ENCODE measurements at places on chromosomes 6 and 20.
A peak's percentile ranks its signal among the peaks of the same experiment; 100 is the strongest.

- DNase-seq: no peak
Observed at GRCh38 chr6:17352302-17352701, 41.1 kb upstream of the CAP2 start.

DNA sequence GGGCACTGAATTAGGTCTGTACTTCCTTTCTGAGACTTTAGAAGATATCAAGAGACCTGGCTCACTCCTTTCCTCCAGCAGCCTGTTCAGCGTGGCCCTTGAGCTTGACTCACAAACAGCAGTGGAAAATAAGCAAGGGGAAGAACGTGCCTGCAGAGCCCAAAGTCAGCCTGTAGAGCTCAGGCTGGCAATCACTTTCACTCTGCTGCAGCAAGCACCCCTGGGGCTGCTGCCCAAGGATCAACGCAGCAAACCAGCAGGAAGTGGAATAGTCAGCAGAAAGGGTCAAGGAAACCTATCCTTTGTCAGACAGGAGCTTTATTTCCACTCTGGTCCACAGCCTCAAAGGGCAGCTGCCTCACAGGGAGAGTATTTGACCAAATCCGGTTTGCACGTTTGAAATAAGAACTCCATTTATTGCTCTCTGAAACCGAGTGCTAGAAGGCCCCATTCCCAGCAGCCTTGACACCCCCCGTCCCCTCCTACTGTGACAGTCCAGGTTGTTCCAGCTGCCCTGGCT is 77.4 kb downstream of the PRDM1 start:
- DNase-seq: no peak

DNA sequence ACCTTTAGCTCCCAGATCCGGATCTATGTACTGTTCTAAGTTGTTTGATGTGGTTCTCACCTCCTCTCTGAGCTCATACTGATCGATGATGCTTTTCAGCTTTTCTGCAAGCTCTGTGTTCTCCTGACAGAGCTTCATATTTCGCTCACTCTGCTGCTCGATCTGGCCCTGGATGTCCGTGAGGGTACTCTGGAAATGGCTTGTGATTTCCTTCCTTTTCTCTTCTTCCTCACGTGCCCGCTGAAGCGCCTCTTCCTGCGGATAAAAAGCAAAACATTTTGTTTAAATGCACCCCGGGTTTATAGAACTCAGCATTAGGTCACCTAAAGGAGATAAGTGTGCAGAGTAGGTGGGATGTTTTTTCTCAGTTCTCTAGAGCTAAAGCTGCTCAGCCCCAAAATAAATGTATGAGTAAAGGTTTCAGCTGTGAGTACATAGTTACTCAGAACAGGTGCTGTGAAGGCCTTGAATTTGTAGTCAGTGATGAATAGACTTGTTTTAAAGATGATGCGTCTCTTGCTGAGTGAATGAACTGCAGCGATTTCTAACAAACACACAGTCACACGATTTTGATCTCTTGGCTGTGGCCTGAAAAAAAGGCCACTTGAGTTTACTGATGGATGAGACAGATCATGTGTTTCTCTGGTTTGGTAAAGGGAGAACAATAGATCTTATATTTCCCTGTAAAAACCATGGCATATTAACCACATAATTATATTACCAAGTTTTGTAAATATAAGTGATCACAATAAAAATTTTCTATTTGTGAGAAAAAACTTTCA is 29.1 kb downstream of the TXLNB start:
- DNase-seq: no peak

DNA sequence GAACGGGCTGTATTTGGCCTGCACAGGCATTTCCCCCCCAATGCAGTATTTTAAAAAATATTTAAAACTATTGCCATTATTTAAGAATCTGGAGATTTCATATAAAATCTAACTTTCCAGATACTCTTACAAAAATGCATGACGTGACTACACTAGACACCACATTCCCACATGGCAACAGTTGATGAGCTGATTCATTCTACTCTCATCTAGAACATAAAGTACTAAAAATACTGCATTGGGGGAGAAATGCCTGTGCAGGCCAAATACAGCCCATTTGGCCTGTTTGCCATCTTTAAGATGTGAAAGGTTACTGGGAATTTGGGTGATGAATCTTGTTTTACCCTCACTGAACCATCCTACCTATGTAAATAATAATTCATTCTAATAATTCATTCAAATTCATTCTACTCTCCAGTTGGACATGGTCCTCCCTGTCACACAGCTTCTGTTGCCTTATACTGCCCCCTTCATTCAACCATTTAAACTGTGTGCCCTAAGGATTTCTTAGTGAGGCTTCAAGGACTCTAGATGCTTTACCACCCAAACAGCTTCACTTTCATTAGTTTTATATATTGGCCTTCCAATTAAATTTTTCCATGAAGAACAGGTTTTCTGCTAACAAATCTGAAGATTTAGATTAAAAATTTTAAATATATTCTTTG is 6.9 kb upstream of the ZSCAN16 start:
- no peak for DNase-seq

DNA sequence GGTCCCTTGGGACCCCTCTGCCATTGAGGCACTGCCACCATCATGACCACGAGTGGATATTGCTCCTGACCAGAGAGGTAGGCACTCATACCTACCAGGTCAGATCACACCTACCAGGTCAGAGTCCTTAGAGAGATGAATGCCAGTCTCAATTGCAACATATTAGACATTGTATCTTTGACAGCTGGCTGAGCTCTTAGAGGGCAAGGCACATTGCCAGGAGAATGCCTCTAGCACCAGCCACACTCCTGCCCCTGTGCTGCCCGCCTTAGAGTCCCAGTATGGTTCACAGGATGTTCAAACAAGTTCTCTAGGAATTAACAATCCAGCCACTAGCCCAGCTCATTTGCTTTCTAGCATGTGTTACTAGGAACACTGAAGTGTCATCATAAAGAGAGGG is 65.9 kb downstream of the TMEM244 start:
- DNase-seq: peak; percentile 54

DNA sequence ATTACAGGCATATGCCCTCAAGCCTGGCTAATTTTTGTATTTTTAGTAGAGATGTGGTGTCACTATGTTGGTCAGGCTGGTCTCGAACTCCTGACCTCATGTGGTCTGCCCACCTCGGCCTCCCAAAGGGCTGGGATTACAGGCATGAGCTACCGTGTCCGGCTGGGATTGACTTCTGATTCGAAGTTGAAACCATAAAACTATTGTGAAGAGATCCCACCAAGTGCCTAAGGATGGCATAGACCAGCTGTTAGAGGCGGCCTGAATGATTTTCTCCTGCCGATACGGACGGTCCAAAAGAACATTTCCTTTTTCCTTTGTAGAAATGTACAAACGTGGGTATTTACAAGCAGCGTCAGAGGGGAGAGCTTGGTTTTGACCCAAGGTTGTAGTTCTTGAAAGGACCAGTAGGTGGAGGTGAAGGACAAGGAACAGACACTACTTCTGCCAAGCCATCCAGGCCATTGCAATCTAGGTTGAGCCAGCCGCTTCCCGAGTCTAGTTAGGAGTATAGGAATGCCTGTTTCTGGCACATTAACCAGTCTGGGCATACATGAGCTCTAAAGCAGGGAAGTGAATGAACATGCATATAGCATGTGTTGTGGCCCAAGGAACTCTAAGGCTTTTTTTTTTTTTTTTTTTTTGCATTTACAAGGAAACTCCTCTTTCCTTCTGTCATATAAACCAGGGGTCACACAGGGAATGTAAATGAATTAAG is 29.0 kb downstream of the MOCS3 start:
- no peak for DNase-seq

GRCh38 chr6:53451165-53451564 is 93.7 kb downstream of the GCLC start:
- no peak for DNase-seq

- DNase-seq: no peak
Observed at GRCh38 chr6:128518434-128519131, 1.8 kb downstream of the PTPRK start.

DNA sequence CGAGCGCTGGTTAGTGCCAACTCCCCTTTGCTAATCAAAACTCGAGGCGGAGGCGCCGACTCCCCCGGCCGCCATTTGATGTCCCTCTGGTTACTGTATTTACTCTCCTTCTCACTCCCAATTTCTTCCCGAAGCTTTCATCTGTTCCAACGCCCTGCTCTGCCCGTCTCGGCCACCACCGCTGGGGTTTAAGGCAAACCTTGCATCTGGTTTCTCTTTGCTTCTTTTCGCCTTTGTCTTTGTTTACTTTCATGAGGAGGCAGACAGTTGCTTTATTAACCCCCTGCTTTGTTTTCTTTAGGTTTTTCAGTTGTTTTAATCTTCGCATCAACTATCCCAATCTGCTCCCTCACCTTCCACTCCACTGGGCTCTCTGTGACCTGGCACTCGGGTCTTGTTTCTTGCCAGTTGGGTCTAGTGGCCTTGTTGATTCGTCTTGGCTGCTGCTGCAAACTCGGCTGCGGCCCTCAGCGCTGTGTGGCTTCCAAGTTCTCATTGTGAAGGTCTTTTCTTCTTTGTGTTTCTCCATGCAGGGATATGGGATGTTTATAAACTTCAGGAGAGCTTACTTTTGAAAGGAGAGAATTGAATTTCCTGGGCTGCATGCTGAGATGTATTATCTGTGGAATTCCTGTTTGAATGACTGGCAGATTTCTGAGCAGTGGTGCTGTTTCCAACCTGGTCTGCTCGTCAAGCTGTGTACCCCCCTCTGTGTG is 155.1 kb downstream of the CDC5L start:
- DNase-seq: no peak

DNA sequence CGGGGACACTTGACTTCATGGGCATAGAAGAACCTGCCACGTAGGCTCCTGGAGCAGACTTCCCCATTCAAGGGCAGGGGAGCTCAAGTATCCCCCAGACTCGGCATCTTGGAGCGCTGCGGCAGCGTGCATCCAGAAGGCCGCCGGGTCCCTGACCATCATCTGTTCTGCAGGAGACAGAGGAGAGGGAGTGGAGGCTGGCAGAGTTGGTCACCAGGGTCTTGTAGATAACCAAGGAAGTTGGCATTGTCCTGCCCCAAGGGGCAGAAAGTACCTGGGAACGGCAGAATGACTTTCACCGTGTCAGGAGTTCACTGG is 82.8 kb downstream of the TCP11 start:
- no peak for DNase-seq

DNA sequence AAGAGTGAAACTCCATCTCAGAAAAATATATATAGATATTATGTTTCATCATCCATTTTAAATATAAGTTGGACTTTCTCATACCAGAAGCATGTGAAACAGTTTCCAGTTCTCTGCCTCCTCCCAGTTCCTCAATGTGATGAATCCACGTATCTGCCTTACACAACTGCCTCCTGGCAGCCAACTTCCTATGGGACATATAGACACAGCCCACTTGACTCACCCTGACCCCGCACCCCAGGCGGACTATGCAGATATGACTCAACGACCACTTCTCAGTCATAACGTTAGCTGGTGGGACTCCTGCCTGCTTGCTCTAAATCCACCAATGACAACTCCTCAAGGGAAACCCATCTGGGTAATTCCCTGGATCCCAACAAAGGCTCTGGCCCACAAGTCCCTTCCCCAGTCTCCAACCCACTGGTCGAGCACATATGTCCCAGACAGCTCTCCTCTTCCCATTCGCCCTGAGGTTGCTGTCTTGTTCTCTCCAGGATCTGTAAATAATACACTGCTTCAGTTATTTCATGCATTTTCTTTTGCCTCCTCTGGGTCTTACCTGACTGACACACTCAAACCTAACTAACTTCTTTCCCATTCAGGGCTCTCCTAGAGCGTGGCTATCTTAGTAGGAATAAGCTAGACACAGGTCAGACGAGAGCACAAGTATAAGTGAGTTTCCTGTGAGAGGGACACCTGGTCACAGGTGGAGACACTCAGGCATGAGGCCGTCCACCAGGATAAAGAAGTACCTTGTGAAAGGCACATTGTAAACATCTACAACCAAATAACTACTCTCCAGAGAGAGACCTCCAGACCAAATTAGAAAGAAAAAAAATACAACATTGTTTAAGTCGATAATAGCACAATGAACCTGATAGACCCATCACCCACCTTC is 548.5 kb downstream of the CD83 start:
- DNase-seq: no peak

DNA sequence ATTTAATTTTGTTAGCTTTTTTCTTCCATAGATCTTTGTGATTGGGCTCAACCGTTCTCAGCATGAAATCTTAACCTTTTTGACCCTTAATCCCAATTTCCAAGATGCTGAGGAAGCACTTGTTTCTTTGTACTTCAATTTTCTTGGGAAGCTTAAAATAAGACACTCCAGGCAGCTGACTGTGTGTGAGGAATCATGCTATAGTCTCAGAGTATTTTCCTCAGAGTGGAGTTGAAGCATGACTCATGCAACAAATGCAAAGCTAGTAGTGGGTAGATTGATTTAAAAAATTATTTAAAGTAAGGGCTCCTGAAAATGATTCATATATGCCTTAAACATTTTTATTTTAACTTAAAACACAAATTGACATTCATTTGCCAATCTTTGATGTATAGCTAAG is 168.7 kb downstream of the BTBD3 start:
- no peak for DNase-seq

DNA sequence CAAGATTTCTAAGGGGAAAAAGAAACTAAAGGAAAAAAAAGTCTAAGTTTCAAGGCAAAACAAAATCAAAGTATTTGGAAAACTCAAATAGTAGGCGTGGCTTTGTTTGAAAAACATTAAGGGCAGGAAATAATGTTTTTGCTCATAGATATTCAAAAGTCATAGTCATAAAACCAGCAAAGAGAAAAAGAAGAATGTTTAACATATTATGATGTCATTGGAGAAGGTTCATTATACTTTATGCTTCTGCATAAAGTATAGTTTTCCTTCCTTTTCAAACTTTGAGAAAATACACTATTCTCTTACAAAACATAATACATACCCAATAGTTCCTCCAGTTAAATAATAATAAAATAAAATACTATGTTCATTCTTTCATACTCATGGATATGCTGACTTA is 13.7 kb downstream of the USP49 start:
- no peak for DNase-seq

DNA sequence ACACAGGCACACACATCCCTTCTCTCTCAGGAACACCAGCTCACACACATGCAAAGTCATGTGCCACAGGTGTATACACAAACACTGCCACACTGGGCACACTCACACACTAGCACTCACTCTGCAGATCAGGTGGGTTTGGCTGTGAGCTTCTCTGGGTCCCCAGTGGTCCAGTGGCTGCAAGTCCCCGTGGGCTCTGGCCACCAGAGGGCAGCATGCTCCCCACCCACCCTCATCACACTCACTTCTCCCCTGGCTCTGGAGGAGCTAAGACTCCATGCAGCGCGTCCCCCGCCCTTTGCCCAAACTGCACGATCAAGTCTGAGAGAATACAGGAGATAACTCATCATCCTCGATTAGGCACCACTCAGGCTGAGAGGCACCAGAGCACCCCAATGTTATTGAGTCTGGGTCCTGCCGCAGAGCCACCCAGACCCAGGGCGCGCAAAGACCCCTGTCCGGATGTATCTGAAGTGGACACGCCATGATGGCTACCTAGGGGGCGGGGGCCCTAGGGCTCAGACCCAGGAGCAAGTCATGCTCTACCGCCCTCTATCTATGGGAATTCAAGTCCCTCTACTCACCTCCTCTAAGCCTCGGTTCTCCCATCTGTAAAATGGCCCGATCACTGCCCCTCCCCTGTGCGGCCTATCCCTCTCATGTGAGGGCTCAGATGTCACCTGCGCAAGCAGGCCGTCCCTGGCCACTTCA is 90.5 kb downstream of the GRM4 start:
- no peak for DNase-seq

GRCh38 chr20:38249536-38250310 is 10.8 kb downstream of the KIAA1755 start:
- no peak for DNase-seq

All from epithelial cell of proximal tubule (primary cell).